ENCODE measurements at places on chromosomes 2 and 18.

GRCh38 chr18:13481820-13482617 lies 244.3 kb downstream of the FAM210A start:
- DNase-seq: no peak

DNA sequence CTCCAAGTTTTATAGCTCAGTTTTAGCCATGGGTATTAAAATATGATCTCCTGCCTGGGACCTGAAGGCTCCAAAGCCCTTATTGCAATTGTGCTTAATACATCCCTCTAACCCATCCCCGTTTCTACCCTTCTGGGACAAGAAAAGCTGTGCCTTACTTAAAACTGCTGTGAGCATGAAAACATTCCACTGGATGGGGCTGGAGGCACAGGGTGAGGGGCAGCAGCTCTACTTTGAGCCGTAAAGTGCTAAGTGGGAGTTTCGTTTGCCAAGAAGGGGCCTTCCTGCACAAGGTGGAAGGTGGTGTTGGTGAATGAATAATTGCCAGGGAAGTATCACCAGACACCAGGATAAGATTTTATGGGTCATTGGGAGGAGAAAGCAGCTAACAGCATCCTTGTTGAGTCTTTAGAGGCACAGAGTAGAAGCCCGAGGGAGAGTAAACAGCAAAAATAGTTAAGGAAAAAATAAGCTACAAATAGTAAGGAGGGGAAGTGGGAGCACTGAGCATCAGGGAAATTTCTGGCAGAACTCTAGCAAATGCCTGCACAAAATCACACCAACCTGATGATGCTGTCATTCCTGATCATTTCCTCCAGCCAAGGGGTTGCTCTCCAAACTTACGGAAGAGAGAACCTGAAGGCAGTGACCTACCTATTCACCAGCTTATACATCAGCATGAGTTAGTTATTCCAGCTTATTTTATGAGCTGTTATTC lies 218.4 kb downstream of the MREG start:
- DNase-seq: no peak

GRCh38 chr2:119486886-119487285 lies 37.4 kb downstream of the SCTR start:
- no peak for DNase-seq

DNA sequence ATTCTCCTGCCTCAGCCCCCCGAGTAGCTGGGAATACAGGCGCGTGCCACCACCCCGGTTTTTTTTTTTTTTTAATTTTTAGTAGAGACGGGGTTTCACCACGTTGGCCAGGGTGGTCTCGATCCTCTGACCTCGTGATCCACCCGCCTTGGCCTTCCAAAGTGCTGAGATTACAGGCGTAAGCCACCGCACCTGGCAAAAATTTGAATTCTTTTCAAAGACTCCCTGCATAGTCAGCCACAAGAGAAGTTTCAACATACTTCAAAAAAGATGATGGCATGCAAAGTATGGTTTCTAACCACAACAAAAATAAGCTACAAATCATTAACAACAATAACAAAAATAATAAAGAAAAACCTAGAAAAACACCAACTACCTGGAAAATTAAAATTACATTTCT lies 22.0 kb downstream of the HYCC2 start:
- DNase-seq: no peak

- no peak for DNase-seq
Measured at GRCh38 chr2:65554765-65555591, 122.6 kb upstream of the SPRED2 start.

GRCh38 chr2:223779877-223780276 lies 57.5 kb downstream of the AP1S3 start:
- no peak for DNase-seq

DNA sequence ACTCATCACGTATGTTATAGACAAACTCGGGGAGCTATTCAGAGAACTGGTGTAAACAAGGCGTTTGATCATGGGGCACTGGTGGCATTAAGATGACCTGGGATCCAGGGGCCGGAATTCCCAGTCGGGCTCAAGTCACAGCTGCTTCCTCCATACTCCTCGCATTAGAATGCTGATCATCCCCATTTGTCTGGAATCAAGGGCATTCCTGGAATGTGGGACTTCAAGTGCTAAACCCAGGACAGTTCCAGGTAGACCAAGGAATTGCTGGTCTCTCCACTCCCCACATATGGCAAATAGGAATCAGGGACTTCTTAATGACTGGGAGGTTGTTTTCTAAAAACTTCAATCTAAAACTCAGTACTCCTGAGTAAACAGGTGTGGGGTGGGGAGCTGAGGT lies 355.7 kb upstream of the RAB6C start:
- no peak for DNase-seq

DNA sequence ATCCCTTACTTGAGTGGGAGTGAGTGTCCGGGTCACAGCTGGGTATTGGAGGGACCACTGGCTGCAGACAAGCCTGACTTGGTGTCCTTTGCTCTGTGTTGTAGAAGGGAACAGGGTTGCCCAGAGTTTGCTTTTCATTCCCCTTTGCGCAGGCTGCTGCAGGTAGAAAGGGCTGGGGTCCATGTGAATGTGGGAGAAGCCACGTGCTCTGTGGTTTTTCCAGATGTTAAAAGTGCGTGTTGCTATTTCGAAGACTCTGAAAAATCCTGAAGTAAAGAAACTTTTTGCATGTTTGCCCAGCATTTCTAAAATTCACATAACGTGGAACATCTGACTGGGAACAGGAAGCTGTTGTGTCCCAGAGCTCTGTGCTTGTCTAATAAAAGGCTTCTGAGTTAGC lies 28.8 kb downstream of the GLI2 start:
- no peak for DNase-seq

- no peak for DNase-seq
Measured at GRCh38 chr2:232502911-232503808, 15.5 kb upstream of the ECEL1 start.

- no peak for DNase-seq
Measured at GRCh38 chr2:170986566-170987258, 57.7 kb downstream of the GORASP2 start.

DNA sequence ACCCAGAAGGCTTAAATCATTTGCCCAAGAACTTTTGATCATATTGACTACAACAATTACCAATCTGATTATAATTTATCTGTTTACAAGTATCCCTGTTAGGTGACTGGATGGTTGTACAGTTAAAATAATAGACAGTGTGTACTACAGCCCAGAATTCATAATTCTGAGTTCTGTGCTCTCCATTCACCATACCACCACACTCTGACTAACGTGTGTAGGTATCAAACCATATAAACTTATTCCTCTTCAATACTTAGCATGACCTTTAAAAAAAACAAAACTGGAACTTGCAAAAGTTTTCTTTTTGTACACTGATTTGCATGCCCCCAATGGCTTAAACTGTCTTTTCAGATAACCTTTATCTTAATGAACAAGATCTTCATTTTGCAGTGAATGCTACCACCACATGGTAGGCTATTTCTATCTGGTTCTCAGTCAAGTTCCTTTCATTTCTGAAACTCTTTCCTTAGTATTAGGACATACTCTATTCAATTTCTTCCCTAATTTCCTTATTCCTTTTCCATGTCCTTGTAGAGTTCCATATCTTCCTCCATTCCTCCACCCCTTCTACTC lies 50.9 kb downstream of the SOS1 start:
- no peak for DNase-seq

DNA sequence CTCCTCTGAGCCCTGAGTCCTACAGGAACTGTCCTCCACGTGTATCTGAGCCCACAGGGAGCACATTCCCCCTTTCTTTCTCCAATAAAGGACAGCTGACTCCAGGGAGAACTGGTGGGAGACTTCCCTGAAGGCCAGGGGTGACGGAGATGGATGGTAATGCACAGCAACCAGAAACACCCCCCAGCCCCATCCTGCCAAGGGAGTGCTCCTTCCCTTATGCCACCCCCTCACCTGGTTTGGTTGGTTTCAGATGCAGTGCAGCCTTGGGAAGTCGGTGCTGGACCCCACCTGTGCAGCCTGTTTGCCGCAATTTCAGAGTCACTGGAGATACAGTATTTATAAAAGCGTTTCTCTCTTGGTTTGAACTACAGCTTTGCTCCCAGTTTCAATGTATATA lies 24.0 kb downstream of the GPR55 start:
- no peak for DNase-seq

DNA sequence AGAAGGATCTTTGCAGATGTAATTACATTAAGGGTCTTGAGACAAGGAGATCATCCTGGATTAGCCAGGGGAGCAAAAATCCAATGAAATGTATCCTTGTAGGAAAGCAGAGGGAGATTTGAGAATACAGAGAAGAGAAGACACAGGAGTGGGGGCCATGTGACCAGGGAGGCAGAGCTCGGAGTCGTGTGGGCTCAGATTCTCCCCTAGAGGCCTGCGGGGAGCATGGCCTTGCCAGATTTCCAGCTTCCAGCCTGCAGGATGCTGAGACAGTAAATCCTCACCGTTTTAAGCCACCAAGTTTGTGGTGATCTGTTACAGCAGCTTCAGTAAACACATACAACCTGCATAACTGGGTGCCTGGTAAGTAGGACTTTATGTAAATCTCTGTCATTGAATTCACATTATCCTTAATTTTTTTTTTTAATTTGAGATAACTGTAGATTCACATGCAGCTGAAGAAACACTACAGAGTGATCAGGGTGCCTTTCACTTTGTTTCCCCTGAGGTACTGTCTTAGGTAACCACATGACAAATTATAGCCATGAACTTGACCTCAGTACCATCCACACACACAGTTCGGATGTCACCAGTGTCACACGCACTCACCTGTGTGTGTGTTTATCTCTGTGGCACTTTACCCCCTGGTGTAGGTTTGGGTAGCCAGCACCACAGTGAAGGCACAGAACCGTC lies 138.4 kb upstream of the HDAC4 start:
- no peak for DNase-seq

GRCh38 chr2:208373460-208374089 lies 33.0 kb upstream of the PTH2R start:
- DNase-seq: no peak

- no peak for DNase-seq
Measured at GRCh38 chr2:108805782-108806181, 19.2 kb downstream of the CCDC138 start.

DNA sequence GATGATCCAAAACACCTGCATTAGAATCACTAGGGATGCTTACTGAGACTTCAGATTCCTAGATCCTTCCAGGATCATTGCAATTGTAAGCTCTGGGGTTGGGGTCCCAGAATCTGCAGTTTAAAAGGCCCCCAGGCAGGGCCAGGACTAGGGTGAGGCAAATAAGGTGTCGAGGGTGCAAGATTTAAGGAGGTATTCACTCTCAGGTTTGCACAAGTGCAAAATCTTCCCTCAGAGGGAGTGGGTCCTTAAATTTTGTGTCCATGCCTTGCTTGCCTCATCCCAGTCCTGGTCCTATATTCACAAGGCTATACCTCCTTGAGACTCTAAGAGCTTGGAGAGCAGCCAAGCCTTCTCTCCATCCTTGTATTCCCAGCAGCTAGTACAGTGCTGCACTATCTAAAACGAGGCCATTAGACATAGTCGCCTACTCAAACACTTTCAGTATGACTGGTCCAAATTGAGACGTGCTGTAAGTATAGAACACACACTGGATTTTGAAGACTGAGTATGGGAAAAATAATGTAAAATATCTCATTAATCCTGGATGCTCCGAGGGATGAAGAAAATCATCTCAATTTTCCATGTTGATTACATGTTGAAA lies 31.6 kb upstream of the MREG start:
- DNase-seq: no peak

GRCh38 chr2:29487967-29488555 lies 372.8 kb downstream of the CLIP4 start:
- no peak for DNase-seq
